Activated T-helper 17 cell treated with anti-CD3 and anti-CD28 coated beads, Interleukin-2, amount 50 U/mL, for 72 hours (primary cell): ENCODE measurements at places on chromosomes 6 and 20. TPM values are rescaled to one million over a fixed set of nuclear protein-coding genes. Genes with fewer than 3 reads are reported as not detected.

GRCh38 chr6:150683320-150683719 is 83.6 kb downstream of the PLEKHG1 start:
- no peak for ATAC-seq

DNA sequence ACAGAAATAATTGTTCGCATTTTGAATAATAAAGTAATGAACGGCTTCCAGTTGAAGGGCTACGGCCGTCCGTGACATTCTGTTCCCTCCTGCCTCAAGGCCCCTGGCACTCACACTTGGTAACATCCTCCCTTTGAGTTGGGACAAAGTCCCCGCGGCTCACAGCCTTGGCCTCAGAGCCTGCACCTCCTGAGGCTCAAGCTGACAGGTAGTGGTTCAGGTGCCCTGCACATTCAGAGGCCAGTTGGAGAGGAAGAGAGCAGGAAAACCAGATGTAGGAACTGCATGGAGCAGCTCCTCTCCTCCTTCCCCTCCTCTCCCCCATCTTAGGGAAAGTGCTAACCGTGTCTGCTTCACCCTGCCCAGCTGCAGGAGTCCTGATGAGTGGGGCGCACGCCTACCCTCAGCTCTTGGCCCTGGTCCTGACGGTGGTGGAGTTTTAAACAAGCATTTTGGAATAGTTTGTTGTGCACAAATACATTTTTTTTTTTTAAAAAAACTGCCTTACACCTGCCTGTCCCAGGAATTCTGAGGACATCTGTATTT is 393.1 kb downstream of the SMOC2 start:
- ATAC-seq = no peak

DNA sequence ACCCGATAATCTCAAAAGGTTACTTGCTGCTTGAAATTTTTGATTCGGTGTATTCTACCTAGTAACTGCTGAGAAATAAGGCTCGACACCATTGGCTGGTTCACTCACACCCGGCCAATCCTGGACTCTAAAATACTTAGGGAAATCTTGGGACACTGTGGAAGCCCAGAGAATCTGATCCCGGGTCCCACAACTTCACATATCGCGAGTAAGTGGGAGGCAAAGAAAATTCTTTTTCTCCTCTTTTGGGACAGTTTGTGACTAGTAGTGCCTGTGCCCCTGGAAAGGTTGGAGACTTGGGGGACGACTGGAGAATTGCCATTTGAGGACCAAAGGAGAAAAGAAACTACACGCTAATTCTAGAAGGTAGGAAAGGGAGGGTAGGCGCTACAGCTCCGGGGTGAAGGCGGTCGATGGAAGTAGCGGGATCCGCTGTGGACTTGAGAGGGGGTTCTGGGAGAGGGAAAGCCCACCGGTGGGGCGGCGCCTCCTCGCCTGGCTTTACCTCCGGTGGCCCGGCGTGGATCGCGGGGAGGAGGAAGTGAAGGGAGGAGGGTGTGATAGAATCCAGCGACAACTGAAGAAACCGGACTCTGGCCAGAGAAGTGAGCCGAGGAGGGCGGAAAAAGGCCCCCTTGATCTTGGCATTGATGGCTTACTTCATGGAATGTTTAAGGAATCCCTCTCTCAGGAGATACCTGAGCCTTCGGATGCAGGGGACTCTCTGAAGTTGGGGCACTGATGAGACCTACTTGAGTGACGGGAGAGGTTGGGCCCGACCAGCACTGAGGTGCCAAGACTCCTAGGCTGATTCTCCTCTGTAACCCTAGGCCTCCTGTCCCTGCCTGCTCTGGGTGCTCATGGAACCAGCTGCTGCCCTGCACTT is 18.8 kb upstream of the BTN3A3 start:
- peak; percentile 97 for ATAC-seq

GRCh38 chr20:8260837-8261251 is 128.8 kb downstream of the PLCB1 start:
- ATAC-seq = no peak

- no peak for ATAC-seq
Measured at GRCh38 chr6:100186552-100186951, 192.5 kb upstream of the MCHR2 start.

DNA sequence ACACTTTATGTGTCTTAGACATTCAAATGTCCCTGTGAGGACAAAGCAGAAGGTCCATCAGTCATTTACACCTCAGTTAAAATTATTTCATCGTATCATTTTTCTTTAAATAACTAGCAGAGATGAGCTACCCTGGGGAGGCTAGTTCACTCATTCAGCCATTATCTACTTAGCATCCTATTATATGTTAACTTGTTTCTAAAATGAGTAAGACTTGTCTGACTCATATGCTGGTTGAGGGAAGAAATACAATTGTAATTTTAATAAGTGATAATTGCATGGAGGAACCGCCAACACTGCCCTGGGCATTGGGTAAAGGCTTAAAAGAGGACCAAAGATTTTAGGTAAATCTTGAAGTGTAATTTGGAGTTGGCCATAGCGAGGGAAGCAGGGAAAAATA is 12.4 kb upstream of the PTPRK start:
- ATAC-seq = peak; percentile 38

DNA sequence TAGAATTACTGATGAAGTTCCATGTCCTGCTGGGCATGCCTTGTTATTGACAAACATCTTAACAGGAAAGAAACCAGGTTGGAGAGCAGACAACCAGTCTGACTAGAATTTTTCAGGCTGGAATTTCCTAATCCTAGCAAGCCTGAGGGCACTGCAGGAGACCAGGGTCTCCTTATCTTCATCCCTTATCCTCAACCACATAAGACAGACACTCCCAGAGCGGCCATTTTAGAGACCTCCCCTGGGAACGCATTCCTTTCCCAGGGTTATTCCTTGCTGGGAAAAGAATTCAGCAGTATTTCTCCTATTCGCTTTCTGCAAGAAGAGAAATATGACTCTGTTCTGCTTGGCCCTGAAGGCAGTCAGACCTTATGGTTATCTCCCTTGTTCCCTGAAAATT is 803.7 kb downstream of the GRIK2 start:
- no peak for ATAC-seq

DNA sequence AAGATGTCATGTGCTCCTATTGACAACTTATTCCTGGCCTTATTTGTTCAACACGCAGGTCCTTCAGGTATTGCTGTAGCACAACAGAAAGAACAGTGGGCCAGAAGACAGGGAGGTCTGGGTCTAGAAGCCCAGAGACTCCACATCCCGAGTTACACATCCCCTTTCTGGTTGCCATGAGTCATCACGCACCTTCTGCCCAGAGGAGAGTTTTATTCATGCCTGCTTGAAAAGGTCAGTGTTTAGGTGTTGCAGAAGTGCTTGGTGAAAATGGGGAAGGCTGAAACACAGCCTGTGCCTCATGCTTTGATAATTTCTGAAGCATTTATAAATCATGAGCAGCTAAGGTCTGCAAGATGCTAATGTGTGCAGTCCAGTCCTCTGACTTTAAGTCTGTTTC is 256.4 kb downstream of the GMPR start:
- peak; percentile 68 for ATAC-seq

DNA sequence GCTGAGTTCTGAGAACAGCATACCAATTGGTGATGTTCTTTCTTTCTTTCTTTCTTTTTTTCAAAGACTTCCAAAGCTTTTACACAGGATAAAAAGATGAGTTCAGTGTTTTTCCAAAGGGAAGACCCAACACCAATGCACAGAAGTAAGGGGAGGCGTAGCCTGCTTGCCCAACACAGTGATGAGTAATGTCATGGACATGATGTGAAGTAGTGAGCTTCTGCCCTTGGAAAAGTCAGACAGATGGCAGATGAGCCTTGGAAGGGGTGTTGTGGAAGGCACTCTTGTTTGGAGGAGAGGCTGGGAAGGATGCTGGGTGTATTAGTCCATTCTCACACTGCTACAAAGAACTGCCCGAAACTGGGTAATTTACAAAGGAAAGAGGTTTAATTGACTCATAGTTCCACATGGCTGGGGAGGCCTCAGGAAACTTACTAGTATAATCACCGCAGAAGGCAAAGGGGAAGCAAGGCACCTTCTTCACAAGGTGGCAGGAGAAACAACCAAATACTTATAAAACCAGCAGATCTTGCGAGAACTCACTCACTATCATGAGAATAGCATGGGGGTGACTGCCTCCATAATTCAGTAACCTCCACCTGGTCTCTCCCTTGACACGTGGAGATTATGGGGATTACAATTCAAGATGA is 12.6 kb downstream of the LRP11 start:
- peak; percentile 42 for ATAC-seq

DNA sequence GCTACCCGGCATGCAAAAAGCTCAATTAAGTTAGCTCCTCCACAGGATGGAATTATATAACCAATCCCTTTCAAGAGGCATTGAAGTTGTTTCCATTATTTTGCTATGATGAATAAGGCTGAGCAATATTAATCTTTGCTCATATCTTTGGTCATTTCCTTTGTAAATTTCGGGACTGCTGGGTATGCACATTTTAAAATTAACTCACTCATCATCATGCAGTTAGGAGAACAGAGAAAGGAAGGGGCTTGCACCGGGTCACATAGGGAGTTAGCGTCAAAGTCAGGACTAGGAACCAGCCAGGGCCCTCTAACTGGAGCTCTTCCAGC is 430 bp upstream of the FAM110A start:
- ATAC-seq = peak; percentile 43

GRCh38 chr6:133587546-133588160 is 301.3 kb upstream of the TCF21 start:
- ATAC-seq = no peak

DNA sequence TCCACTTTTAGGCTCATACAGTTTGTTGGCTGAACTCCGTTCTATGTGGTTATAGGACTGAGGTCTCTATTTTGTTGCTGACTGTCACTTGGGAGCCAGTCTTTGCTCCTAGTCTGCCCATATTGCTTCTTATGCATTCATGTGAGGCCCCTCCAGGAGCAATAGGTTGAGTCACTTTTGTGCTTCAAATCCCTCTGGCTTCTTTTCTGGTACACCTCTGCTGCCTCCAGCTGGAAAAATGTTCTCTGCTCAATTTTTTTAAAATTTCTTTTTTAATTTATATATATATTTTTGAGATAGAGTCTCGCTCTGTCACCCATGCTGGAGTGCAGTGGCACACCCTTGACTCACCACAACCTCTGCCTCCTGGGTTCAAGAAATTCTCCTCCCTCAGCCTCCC is 42.7 kb upstream of the NOX3 start:
- no peak for ATAC-seq

- ATAC-seq = no peak
Measured at GRCh38 chr6:150410906-150411305, 42.1 kb downstream of the IYD start.

DNA sequence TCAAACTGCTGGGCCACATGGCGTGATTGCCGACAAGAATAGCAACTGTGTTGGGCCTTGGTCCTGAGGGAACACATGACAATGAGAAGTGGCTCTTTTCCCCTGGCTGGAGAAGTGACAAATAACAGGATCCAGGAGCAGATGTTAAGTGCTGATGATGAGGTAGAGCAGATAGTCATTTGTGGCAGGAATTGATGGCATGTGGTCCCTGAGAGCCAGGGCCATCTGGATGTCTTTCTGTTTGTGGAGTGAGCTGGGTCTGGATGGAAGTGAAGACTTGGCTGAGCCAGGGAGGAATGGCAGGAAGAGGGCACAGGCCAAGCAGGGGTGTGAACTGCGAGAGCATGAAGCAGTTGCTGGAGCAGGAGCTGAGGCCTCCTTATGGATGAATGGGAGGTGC is 67.8 kb downstream of the SCAND1 start:
- no peak for ATAC-seq

GRCh38 chr6:51857134-51857533 is 230.3 kb downstream of the PKHD1 start:
- no peak for ATAC-seq

DNA sequence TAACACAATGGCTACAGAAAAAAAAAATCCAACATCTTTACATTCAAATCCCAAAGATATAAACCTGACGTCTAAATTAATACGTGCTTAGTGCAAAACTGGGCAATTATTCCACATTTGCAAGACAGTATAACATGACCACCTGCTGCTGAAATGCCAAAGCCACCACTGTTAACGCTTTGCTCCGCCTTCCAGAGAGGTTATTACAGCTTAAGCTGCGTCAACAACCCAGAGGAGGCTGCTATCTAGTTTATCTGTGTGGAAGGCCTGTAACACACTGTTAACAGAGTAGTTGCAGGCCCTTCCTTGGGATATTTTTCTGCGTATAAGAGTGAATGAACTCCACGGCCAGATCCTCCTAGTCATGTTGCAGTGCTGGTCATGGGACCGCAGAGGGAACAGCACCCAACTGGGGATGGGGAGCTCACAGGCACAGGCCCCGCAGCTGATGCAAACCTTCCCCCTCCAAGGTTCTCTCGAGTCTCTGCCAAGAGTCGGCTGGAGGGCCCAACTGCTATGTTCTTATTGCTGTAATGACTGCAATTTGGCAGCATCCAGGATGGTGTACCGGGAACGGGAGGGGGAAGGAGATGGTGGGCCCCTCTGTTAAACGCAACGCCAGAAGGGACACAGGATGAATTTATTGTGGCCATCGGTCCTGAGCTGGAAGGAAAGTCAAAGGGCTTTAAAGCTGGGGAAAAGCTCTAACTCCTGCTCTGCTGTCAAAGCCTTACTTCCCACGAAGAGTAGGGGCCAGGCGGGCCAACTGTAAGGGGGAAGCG is 993 bp upstream of the NCOA7 start:
- peak; percentile 28 for ATAC-seq

DNA sequence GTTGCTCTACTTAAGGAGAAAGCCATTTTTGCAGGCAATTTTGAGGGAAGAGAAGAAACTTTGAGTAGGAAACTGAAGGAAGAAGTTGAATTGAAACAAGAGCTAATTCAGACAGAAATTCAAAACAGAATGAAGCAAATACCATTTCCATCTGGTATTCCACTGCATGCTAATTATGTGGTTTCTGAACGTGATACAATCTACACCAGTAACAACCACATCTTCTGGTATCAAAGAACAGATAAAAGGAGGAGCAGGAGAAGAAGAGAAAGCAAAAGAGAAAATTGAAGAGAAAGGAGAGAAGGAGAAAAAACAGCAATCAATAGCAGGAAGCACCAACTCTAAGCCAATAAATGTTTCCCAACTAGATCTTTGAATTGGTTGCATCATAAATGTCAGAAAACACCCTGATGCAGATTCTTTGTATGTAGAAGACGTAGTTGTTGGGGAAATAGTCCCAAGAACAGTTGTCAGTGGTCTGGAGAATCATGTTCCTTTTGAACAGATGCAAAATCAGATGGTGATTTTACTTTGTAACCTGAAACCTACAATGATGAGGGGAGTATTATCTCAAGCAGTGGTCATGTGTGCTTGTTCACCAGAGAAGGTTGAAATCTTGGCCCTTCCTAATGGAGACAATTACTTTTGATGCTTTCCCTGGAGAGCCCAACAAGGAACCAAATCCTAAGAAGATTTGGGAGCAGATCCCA is 132.4 kb downstream of the MACROD2 start:
- ATAC-seq = no peak

GRCh38 chr6:125307150-125307838 is 5.5 kb upstream of the HDDC2 start:
- no peak for ATAC-seq

SLC22A16 gene
- not detected for total RNA-seq

SLC26A8 gene
- total RNA-seq = not detected

OR2H1 gene
- total RNA-seq = not detected

CST2 gene
- total RNA-seq = not detected

ACTR5 gene
- 10.4 TPM for total RNA-seq

TBP gene
- total RNA-seq = 25.6 TPM

CPNE5 gene
- total RNA-seq = 3.9 TPM

ZBP1 gene
- total RNA-seq = 1.7 TPM

GHRH gene
- not detected for total RNA-seq
